ENCODE measurements at places on chromosomes 2 and 18.

- DNase-seq: no peak
These were observed 599.9 kb downstream of the RNF144A start for GRCh38 chr2:7517088-7517487.

DNA sequence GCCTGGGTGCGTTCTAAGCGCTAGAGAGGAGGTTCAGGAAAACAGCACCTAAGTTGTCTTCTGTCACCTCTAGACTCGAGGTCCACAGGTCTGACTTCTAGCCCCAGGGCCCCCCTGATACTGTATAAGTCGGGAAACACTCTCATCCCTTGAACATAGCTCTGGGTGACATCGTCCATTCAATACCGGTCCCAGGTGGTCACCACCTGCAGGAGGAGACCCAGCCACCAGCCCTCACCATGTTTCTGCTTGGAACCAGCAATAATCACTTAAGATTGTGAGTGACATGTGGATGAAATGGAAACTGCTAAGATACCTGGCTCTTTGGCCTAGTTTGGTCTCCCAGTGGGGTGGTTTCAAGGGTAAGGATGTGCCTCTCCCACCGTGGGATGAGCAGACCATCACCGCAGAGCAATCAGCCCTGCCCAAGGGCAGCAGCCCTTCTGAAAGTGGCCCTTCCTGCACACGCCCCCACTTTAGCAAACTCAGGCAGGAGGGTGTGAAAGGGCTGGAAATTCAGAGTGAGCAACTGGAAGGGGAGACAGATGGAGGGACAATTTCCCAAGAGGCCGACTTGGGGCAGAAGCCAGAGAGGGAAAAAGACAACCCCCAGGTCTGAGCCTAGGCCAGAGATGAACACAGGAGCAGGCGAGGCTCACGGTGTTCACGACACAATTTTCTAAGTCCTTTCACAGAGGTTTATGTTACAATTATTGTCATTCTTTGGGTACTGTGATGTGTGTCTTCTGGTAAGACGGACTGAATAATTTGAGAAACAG, 95.2 kb downstream of the ZNF516 start:
- no peak for DNase-seq

DNA sequence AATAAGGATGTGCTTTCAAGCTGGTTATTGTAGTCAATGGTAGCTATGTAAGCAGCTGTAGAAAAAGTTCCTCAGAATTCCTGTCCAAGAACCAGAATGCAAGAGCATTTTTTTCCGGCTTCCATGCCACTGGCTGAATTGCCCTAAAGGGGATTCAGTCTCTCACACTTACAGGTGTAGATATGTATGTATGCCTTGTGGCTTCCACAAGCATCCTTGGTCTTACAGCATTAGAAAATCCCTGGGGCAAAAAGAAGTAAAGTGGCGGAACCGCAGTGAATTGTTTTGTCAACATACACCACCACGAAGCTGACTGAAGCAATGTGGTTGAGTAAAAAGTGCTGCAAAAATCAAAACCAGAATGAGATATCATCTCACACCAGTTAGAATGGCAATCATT, 54.6 kb downstream of the FANCL start:
- no peak for DNase-seq

DNA sequence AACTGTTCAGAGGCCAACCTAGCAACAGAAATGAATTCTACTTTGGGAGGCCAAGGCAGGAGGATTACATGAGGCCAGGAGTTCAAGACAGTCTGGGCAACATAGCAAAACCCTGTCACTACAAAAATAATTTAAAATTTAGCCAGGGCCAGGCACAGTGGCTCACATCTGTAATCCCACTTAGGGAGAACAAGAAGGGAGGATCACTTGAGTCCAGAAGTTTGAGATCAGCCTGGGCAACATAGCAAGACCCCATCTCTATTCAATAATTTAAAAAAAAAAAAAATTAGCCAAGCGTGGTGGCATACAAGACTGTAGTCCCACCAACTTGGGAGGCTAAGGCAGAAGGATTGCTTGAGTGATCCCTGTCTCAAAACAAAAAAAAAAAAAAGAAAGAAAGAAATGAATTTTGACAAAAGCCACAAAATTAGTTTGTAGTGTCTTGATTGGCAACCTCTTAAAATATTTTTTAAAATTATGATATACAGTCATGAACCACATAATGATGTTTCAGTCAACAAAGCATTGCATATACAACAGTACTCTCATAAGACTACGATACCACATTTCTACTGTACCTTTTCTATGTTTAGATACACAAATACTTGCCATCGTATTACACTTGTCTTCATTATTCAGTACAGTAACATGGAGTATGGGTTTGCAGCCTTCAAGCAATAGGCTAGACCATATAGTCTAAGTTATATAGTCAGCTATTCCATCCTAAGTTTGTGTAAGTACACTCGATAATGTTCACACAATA, 130.7 kb downstream of the ZFP36L2 start:
- no peak for DNase-seq

GRCh38 chr2:138531913-138532312, 30.3 kb downstream of the SPOPL start:
- no peak for DNase-seq

DNA sequence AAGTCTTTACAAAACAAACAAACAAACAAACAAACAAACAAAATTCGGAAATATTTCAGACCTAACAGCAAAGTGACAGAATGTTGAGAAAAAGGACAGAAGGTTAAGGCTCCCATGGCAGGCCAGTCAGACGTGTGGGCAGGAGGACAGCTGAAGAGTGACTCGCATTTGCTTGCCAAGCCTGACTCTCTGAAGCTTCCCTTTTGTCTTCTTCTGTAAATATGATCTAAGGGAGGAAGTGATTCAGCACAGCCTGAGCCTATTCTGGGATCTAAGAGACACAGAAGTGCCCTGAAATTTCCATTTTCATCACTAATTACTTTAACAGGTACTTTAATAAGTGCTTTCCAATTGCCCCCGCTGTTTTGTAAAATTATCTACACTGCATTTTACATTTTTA, 134.0 kb upstream of the LYPD1 start:
- DNase-seq: no peak

GRCh38 chr2:36128359-36128758, 227.2 kb upstream of the CRIM1 start:
- no peak for DNase-seq

- no peak for DNase-seq
These were observed 189.3 kb upstream of the MYT1L start for GRCh38 chr2:2520401-2520811.

DNA sequence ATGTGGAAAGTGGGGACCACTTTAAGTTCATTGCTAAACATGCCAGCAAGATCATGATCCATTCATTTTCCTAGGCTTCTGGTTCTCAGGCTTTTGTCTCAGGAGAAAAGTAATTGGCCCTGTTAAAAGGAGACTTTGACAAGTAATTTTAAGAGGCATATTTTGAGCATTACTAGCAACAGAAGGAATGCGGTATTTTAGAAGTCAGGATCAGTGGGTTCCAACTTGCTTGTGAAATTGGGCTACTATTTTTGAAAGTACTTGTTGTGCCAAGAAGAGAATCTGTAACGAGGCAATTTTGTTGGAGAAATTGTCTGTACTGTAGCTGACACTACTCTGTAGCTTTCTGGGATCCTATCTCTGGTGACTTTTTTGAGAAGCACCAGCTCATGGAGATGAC, 59.4 kb downstream of the CERS6 start:
- DNase-seq: no peak

- DNase-seq: no peak
These were observed 220.0 kb upstream of the CYP26B1 start for GRCh38 chr2:72367530-72368225.

GRCh38 chr18:30280861-30281470, 761.6 kb downstream of the DSC3 start:
- DNase-seq: no peak

- DNase-seq: no peak
These were observed 1.0 kb downstream of the NAB1 start for GRCh38 chr2:190649798-190650390.

DNA sequence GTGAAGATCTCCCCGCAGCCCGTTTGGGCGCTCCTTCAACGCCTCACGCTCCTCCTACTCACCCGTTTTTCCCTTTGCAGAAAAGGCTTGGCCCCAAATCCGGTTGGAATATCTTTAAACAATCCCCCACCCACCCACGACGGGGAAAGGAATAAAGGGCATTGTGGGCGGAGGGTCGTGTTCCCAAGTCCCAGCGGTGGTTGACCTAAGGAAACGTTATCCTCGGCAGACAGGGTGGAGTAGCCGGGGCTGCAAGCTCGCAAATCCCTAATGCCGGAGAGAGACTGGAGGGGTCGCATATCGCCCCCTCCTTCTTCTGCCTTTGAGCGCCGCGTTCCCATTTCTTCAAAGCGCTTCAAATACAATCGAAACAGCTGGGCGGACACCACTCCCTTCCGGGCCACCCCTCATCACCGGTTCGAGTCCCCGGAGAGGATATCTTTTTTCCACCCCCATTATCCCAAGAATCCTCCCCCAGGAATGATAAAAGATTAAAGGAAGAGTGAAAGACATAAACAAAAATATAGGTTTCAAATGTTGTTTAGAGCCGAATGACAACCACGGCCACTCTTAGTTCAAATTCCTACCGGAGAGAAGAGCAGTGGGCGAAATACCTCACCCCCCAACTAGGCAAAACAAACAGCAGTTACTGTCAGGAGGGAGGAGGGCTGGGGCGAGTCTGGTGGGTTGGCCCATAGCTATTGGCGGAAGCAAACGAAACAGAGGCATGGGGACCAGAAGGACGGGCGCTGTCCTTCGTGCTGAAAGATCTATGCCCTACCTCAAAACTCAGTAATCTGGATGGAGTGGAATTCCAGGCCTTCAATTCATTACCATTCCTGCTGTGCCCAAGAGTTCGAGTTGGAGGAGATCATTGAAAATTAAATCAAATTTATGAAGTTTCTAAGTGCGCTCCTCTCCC, 2.8 kb upstream of the GAD1 start:
- no peak for DNase-seq

DNA sequence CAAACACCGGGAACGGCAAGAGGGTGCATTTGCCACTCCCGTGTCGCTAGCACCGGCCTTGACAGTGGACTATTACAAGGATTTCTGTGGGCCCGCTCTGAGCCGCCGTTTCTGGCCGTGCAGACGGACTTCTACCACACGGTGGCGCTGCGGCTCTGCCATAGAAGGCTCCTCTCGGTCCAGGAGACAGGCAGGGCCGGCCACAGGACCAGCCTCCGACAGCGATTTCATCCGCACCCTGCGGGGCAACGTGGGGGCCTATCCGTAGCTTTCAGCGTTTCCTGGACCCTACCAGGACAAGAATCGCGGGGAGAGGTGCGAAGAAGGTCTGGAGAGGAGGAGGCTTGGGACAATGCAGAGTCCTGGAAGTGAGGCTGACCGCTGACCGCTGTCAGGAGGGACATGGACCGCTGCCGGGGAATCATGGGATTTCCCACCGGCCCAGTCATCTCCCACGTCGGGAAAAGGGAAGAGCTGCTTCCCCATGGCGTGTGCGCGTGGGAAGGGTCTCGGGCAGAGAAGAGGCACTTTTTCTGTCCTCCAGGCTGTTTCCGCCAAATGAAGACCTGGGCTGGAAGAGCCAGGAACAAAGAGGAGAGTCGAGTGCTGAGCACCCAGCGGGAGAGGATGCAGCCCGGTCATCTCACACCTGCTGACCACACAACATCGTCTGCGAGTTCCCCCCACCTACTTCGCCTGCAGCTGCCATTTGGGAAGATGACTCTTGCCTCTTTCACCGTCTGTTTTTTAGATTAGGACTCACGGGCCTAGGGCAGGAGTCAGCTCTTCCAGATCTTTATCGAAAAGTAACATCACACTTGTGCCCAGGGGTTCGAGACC, 35.5 kb upstream of the HAAO start:
- DNase-seq: peak; percentile 78

- no peak for DNase-seq
These were observed 1.1 kb downstream of the BIN1 start for GRCh38 chr2:127105656-127106456.

- DNase-seq: no peak
These were observed 154.1 kb downstream of the EN1 start for GRCh38 chr2:118693287-118693822.

- DNase-seq: no peak
These were observed 51.1 kb downstream of the RTN4 start for GRCh38 chr2:54999182-54999581.

DNA sequence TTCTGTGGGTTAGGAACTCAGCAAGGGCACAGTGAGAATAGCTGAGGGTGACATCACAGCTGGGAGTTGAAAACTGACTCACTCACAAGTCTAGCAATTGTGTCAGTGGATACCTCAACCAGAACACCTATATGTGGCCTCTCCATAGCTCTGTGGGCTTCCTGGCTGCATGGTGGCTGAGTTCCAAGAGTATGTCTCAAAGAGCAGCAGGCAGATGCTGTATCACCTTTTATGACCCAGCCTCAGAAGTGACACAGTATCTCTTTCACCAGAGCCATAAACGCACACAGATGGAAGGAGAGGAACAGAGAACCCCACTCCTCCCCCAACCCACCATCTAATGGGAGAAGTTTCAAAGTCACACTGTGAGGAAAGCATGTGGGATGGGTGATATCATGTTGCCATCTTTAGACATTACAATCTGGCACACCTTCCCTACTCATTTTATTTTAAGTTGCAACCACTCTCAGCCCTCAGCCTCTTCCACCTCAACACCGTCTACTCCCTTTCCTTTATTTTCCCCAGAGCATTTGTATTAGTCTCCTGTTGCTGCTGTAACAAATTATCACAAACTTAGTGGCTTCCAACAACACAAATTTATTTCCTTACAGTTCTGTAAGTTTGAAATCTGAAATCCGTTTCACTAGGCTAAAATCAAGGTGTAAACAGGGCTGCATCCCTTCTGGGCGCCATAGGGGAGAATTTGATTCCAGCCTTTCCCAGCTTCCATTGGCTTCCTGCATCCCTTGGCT, 134.6 kb upstream of the SPATS2L start:
- no peak for DNase-seq

GRCh38 chr2:224837558-224837957, 121.4 kb upstream of the CCDC195 start:
- no peak for DNase-seq

- no peak for DNase-seq
These were observed 92.2 kb downstream of the ALPK2 start for GRCh38 chr18:58536534-58537271.

DNA sequence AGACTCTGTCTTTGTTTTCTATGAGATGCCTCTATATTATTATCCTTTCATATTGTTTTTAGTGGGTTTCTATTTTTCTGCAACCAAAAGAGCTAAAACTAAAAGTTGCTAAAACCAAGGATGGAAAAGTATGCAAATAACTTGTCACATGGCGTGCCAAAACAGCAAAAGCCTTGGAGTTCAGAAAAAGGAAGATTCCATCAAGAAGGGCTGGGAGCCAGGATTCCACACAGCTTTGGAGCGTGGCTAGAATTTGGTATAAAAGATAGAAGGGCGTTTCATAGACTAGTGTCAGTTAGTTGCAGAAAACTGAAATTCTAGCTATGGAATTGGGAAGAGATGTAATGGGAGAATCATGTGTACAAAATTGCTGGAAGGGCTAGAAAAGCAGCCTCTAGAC, 4.1 kb downstream of the SCYGR1 start:
- DNase-seq: no peak

Data from activated naive CD4-positive, alpha-beta T cell (primary cell).